Osteocyte (in vitro differentiated cells): ENCODE measurements at places on chromosomes 16 and 17. TPM values are rescaled to one million over a fixed set of nuclear protein-coding genes. Genes with fewer than 3 reads are reported as not detected.
A peak's percentile ranks its signal among the peaks of the same experiment; 100 is the strongest.

ZNF469 gene
- total RNA-seq: 4.1 and 4.6 TPM in 2 replicates

- DNase-seq: no peak
Measured at GRCh38 chr17:20994779-20995149, 48.0 kb downstream of the USP22 start.

DNA sequence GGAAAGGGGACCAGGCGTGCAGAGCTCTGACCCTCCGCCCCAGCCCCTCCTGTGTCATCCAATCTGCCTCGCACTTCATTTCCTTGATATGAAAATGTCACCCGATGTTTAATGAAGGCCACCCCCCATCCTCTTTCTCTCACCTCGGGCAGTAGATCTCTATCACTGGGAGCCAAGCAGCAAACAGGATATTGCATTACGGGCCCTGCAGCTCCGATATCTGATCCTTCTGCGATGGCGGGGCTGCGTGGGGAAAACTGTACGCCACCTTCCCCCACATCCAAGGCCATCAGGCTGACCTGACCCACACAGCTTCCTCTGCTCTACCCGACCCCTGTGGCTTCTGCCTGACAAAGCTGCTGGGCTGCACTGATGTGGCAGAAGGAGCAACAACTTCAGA is 74.9 kb downstream of the DYNLRB2 start:
- no peak for DNase-seq

CCNF gene
- total RNA-seq: 8.0 and 10.0 TPM in 2 replicates

GRCh38 chr16:82358161-82358560 is 188.1 kb upstream of the MPHOSPH6 start:
- DNase-seq: no peak

DNA sequence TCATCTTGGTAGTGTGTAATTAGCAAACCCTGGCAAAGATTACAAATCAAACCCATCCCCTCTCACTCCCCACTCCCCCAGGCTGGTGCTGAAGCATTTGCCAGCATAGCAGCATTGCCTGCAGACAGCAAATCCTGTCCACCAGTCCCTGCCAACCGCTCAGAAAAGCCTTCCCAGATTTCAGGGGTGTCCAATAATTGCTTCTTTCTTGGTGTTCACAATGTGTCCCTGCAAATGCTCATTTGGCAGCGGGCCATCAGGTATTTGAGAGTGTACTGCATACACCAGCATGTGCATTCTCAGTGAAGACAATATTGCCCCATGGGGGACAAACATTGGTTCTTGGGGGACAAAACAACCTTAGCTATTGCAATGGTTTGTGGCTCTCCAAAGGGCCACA is 28.2 kb downstream of the ORC6 start:
- DNase-seq: no peak

GRCh38 chr17:63075969-63076368 is 109.9 kb downstream of the TANC2 start:
- DNase-seq: no peak

DNA sequence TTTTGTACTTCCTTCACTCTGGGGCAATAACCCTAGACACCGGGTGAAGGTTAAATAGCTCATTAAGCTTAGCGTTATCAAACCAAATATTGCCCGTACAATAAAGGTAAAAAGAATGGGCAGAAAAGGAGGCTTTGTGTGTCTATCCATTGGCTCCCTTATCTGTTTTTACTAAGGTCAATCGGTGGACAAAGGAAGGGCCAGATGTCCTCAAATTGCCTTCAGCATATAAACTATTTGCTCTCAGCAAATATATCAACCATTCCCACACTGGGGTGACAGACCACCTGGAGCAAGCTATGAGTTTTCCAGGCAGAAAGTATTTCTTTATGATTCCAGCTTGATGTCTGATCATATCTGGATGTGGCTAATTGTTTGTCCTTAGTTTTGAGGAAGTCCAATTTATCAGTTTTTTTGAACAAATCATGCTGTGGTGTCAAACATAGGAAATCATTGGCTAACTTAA is 25.3 kb upstream of the WIPI1 start:
- DNase-seq: no peak

GRCh38 chr16:75580-76501 is 2.2 kb upstream of the MPG start:
- DNase-seq: no peak

STXBP4 gene
- total RNA-seq: 19.9 and 20.8 TPM in 2 replicates

GRCh38 chr16:3001316-3001715 is 11.4 kb upstream of the CLDN9 start:
- DNase-seq: no peak

- DNase-seq: no peak
Measured at GRCh38 chr16:56637814-56638750, at the start of gene MT1A. Gene MT1A, plus strand, starts transcription at chr16:56638666. Its CDS starts 73 bp downstream, at chr16:56638739.

RFWD3 gene
- total RNA-seq: 30.7 and 31.8 TPM in 2 replicates

GRCh38 chr17:67862614-67863217 is 37.4 kb downstream of the BPTF start:
- no peak for DNase-seq

- no peak for DNase-seq
Measured at GRCh38 chr17:62703261-62703775, 75.8 kb downstream of the MRC2 start.

CCL23 gene
- not detected in 2 replicates for total RNA-seq

CIBAR2 gene
- not detected in 2 replicates for total RNA-seq

MRM3 gene
- 10.4 and 11.6 TPM in 2 replicates for total RNA-seq

GRCh38 chr17:50212121-50212843 is 10.9 kb upstream of the COL1A1 start:
- peak; percentile 56 for DNase-seq

DNA sequence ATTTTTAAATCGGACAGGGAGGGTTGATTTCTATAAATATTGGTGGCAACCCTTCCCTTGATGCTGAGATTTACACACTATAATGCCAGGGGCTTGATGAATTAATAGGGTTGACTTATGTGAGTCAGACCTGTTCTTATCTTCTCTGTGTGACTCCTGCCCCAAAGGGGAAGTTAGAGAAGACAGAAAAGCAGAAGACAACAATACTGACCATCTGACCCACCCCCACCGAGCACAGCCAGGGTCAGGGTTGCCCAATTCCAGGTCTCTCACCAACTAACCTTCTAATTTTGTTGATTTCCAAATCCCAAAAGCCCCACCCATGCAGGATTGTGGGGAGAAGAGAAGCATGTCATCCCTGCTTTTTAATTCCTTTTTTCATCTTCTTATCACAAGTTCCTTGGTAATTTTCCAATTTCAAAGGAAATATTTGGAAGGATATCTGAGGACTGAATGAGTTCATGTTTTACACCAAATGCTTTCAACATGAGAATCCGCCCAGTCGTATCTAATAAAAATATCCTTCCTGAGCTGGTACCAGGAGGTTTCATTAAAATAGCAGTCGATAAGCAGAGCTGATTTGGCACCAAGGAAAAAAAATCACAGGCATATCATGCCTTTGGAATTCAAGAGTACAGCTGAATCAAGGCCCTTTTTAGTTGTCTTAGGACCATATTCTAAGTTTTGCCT is 603.4 kb upstream of the CDH11 start:
- DNase-seq: no peak

DNA sequence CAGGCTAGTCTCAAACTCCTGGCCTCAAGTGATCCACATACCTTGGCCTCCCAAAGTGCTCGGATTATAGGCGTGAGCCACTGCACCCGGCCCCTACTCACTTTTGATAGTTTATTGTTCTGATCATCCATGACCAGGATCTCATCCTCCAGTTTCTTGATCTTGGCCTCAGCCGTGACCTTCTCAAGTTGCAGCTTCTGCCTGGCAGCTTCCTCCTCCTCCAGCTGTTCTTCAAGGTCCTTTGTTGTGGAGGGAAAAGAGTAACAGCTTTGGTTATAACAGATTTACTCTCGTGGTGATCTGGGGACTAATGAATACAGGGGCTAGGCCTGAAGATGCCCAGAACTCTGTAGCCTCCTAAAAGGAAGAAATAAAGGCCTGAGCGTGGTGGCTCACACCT is 89.9 kb downstream of the NDE1 start:
- no peak for DNase-seq

DNA sequence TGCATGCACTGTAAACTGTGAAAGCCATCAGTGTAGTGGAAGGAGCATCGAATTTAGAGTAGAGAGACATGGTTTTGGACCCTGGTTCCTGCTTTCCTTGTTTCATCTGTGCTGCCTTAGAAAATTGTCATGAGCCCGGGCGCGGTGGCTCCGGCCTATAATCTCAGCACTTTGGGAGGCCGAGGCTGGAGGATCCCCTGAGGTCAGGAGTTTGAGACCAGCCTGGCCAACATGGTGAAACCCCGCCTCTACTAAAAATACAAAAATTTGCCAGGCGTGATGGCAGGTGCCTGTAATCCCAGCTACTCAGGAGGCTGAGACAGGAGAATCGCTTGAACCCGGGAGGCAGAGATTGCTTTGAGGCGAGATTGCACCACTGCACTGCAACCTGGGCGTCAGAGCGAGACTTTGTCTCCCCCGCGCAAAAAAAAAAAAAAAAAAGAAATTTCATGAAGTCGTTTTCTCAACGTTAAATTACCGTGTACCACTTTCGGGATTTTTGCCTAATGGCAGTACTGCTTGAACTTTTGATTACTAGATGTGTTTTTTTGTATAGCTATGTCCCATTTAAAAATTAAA is 912 bp downstream of the COQ7 start:
- DNase-seq: no peak

OTOP3 gene
- not detected in 2 replicates for total RNA-seq

- no peak for DNase-seq
Measured at GRCh38 chr17:81706757-81707624, 3.8 kb downstream of the MRPL12 start.

PRR15L gene
- total RNA-seq: not detected in 2 replicates

DNA sequence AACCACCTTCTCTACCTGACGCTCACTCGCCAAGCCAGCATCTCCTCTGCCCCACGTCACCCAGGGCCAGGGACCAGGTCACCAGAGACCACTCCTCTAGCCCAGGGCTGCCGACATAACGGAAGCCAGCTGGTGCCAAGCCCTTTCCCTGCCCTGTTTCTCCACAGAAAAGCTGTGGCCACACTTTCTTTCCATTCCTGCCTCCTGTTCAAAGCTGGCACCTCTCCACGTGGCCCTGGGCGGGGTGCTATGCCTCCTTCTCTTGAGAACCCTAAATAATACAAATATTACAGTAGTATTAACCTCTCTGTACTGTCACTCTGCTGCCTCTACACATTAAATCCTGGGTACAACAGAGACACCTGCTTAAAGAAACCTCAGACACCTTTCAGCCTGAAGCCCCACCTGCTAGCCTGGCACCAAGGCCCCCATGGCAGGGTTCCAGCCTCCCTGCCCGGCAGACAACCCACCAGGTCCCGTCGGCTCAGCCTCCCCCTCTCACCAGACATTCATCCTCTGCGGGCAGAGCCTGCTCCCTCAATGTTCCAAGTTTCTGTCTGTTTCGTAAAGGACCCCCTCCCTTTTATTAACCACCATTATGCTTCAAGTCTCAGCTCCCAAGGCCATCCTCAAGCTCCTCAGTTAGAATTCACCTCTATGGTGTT is 62.3 kb downstream of the TIMM22 start:
- no peak for DNase-seq

GRCh38 chr17:61063528-61063927 is 336.1 kb upstream of the TBX2 start:
- no peak for DNase-seq

CACNB1 gene
- 15.4 and 17.9 TPM in 2 replicates for total RNA-seq

DNA sequence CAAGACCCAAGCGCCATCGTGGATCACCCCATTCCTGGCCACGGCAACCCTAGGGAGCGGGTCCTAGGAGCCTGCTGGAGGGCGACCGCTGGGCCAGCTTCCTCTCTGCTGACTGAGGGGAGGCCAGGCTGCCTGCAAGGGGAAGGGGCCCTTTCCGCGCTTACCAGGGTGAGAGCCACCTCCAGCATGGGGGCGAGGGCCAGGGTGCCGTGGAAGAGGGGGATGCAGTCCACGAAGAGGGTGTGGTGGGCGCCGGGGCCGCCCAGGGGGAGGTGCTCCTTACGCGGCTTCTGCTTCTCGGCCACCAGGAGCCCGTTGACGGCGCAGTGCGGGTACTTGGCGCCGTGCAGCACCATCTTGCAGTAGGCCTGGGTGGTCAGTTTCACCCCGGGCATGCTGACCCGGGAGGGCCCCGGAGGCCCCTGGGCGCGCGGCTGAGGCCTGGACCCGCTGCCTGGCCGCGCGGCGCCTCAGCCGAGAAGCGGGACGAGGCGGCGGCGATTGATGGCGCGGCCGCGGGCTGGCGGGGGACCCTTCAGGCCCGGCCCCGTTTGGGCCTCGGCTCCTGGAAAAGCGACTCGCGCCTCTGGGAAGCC is 345 bp downstream of the EMC8 start:
- DNase-seq: no peak

ADORA2B gene
- 8.9 TPM in 2 replicates for total RNA-seq

DNA sequence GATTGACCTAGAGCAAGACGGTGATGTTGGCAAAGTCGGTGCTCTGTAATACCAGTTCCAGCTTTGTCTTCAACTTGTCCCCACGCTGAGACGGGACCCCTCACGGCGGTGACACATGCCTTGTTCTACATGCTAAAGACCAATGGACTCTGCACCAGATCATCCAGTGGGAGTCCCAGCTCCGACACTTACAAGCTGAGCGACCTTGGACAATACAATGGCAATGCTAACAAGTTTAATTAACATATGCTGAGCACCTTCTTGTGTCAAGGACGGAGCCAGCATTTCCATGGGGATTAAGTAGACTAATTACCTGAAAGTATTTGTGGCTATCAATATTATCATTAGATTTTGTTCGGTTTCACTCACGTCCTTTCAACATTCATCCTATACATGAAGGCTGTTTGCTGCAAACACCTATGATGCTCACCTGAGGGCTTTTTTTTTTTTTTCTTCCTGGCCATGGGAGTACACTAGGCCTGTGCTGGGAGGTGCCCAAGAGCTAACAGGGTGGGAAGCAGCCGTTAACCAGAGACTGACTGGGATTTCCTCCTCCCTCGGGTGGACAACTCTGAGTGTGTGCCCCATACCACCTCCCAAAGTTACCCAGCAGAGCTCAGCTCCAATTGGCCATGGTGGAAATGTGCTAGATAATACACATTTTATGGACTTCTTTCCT is 308.6 kb upstream of the ZFHX3 start:
- DNase-seq: no peak

- DNase-seq: no peak
Measured at GRCh38 chr17:17549732-17550366, 41.7 kb downstream of the PEMT start.

DNA sequence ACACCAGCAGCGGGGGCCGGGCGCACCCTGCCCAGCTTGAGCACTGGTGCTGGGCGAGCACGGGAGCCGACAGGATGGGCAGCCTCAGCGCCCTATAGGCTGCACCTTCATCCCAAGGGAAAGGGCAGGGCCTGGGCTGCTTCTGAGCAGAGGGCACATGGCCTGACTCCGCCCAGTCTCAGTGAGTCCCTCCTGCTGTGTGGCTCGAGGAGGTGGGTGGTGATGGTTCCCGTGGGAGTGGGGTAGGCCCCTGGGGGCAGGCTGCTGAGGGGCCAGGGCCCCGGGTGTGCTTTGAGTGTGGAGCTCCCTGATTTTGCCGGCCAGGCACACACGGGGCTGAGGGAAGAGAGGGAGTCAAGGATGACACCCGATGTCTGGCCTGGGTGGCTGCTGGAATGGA is 37.9 kb downstream of the TSC2 start:
- DNase-seq: no peak

GRCh38 chr17:32783602-32784001 is 93.3 kb downstream of the MYO1D start:
- DNase-seq: no peak

- no peak for DNase-seq
Measured at GRCh38 chr17:6487251-6488007, 43.2 kb downstream of the PIMREG start.

DCTN5 gene
- 65.3 and 69.7 TPM in 2 replicates for total RNA-seq
